Fibroblast of skin of left biceps (primary cell): ENCODE measurements at places on chromosomes 1 and 21.

DNA sequence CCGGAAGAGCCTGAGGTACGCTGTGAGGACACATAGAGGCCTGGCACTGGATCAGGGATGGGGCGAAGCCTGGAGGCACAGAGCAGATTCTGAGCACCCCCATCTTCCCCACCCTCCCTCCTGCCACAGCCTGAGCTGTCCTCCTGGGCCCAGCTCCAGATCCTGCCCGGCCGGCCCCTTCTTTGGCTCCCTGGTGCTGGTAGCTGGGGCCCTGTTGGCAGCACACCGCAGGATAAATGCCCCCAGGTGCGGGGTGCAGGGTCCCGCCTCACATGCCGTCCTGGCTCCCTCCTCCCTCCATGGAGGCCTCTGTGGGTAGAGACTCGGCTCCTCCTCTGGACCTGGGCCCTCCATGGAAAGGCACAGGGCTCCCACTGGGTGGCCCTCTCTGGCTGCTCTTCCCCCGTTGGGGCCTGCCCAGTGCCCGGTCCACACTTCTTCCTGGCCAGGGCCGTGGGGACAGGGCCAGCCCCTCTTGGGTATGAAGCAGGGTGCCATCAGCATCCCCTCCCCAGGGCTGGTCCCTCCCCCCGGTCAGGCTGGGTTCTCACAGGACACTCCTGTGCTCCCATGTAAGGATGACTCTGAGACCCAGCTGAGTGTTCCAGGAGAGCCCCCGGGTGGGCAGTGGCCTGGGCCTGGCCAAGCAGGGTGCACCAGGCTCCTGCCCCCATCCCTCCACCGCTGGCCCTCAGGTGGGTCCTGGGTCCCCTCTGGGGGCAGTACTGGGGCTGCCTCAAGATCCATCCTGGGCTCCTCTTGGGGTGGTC is 1.1 kb upstream of the OBSCN start:
- no peak for DNase-seq

DNA sequence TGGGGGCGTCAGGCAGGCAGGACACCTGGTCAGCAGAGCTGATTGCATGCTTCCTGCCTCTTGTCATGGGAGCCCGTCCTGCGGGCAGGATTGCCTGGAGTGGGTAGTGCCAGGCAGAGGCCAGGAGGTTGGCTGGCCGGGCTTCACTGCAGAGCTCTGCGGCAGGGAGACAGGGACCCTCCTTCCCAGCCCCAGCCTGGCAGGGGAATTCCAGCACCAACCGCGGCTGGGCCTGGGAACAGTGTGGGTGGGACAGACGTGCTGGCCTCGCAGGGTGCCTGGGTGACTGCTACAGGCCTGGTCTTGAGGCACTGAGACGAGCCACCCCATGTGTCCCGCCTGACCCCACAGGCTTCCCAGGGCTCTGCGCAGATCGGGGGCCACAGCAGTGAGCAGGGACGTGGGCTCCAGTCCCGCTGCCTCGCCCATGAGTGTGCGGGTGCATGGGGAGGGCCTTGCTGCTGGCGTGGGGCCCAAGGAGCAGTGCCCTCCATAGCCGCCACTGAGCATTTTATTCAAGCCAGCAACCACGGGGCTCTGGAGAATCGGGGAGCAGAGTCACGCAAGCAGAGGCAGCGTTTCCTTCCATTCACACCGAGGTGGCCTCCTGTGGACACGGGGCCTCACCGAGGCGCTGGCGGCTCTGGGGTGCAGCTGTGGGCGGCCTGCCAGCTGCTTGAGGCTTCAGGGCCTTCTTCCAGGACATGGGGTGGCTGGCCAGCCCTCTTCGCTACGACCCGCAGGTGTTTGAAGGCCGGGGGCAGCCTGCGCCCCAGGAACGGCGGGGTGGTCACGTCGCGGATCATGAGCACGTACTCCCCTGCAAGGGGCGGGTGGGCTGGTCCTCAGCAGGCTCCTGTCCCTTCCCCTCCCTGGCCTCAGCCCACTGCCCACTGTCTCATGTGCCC is 70.3 kb downstream of the MORN1 start:
- no peak for DNase-seq

DNA sequence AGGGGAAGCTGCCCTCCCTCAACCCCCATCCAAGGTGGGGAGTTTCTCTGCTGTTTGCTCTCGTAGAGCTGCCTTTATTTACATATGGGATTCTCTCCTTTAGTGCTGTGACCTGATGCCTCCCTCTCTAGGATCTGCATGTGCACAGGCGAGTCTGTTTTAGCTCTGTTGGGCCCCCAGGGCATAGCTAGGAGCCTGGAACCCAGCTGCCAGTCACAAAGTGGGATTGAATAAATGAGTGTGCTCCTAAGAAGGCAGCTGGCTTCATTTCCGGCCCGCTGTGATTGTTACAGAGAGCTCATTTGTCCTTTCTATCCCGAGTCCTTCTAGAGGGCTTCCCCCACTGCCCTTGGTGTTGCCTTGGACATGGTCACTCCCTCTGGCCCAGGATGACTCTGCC is 176.6 kb downstream of the GRIK3 start:
- DNase-seq, result no peak

GRCh38 chr1:229410692-229411433 is 23.0 kb downstream of the ACTA1 start:
- no peak for DNase-seq

DNA sequence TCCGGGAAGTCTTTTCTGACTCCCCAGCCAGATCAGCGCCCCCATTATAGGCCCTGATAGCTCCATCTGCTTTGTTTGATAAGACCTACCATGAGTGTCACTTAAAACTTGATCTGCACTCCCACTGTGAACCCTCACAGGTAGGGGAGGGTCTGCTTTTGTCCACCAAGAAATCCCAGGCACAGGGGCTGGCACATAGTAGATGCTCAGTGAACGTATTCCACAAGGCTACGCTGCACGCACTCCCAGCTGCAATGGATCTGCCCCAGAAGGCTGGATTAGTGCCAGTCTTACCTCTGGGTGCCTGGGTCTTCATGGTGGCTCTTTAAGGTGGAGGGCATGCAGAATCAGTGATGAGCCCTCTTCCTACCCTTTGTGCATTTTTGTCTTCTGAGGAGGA is 447.1 kb downstream of the PTPRU start:
- DNase-seq, result no peak

DNA sequence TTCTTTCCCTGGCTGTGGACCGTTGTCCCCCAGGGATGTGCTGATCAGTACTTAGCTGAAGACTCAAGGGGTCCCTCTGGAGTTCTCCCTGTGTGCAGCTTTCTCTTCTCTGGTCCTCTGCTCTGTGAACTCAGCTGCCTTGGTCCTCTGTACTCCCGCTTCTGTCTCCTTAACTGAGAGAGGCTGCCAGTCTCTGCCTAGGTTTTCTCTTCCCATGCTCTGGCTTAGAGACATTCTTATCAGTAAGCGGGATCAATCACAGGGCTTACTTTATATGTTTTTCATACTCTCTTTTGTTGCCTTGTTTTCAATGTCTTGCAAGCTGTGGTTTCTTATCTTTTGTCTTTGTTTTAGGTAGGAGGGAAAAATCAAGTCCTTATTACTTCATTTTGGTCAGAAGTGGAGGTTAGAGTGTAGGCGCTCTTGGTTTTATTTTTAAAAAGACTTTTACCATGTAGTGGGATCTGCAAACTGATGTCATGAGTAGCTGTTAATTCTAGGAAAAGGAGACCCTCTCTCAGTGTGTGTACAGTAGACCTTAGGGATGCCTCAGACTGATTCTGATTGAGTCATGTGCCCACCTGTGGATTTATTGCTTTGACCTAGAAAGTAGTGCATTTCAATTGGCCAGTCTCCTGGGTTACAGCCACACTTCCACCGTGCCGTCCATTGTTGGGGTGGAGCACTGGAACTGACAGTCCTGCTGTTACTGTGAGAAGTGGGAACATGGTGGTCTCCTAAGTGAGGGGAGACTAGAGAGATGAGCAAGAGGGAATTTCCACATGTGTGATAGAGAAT is 46.6 kb downstream of the TTC3 start:
- no peak for DNase-seq

DNA sequence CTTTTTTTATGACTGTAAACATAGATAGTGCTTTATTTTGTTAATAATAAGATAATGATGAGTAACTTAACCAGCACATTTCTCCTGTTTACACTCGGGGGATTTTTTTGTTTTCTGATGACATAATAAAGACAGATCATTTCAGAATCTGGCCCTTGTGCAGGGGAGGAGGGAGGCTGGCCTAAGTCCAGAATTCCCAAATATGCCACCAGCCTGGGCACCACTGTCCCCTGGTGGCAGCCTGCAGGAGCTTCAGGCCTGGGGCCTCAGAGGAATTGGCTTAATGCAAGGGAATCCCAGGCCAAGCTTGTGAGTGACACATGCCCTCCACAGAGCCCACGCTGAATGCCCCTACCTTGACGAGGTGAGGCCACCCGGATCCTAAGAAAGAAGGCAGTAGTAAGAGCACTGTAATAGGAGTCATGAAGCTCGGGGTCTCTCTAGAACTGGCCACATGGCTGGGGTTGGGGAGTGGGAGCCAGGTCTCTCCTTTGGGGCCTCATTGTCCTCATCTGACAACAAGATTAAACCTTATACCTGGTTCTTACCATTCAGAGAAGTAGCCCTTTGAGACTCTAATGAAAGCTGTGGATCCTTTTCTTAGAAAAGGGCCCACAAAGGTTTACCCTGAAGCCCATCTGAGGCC is 24.1 kb downstream of the ETNK2 start:
- DNase-seq, result peak; percentile 59
